ENCODE measurements at places on chromosomes 6 and 20. TPM values are rescaled to one million over a fixed set of nuclear protein-coding genes. Genes with fewer than 3 reads are reported as not detected.

GRCh38 chr6:37491830-37492208 lies 7.9 kb downstream of the CCDC167 start:
- no peak for DNase-seq

IPCEF1 gene
- polyA plus RNA-seq = 2.0 TPM

IBTK gene
- 34.3 TPM for polyA plus RNA-seq

DNA sequence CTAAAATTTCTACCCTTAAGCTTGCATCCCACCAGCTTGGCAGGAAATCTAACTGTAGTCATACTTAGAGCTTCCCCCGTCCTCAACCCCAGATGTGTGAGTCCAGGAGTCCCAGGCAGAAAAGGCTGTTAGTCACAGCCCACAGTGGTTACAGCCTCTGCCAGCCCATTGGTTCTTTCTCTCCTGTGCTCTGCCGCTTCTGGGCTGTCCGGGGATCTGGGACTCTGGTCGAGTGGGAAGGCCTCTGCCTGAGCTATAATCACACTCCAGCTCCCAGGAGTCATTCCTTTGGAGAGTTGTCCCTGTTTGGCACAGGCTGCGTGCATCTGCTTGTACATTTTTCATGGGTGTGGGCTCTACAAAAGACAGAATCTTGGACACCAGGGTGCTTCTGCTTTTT lies 45.6 kb upstream of the FYN start:
- DNase-seq = peak; percentile 83

XKR7 gene
- polyA plus RNA-seq = 0.07 TPM

DNA sequence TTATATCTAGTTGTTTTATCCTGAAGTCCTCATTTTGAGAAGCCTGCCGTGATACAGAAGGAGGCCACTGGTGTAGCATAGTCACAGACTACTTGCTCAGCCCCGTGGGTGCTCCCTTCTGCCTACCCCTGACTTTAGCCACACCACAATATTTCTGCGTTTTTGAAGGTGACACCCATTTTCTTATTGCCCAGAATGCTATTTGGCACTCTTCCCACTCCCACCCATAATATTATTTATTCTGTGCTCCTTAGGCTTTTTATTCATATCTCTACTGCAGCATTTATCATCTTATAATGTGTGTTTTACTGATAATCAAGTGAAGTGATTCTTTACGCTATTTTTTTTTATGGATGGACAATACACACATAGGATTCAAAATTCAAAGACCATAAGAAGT lies 107.3 kb downstream of the OR2B2 start:
- DNase-seq = no peak

DNA sequence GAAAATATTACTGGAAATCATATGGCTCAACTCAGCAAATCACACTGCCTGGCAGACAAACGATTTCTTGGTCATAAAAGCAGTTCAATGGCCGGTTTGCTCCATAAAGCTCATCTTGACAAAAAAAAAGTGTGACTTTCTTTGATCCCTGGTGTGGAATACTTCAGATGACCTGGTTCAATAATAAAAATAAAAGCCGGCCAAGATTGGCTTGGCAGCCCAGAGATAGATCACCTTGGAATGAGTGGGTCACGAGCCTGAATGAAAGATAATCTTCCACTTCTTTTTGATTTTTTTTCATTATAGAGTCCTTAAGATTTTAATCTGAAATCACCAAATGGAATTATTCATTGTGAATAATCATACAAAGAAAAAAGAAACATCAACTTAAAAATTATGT lies 445.3 kb upstream of the CITED2 start:
- DNase-seq = no peak

GRCh38 chr20:40511478-40511877 lies 177.6 kb downstream of the MAFB start:
- no peak for DNase-seq

UST gene
- 10.4 TPM for polyA plus RNA-seq

DNA sequence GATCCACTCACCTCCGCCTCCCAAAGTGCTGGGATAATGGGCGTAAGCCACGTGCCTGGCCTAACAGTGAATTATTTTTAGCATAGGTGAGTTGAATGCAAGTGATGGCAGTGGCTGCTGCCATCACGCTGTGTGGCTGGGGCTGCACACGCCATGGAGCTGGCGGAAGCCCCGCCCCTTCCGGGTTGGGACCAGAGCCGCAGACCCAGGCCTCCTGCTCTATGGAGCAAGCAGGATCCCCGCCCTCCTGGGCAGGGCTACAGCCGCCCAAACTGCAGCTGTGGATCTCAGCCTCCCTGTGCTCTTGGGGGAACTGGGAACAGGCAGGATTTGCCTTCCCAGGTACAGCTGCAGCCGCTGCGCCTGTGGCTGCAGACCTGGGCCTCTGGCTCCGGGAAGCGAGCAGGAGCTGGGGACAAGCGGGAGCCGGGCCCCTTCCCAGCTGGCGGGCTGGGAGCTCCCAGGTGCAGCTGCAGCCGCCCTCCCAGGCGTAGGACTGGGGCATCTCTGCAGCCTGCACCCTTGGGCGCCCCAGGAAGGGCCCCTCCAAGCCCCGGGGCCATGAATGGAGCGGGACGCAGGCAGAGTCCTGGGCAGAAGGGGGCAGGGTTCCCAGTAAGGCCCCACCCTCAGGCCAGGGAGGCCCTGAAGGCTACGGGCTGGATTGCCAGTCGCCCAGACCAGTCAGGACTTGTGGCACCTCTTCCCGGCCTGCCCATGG lies 30.9 kb upstream of the SLA2 start:
- no peak for DNase-seq

HTR1E gene
- not detected for polyA plus RNA-seq

DNA sequence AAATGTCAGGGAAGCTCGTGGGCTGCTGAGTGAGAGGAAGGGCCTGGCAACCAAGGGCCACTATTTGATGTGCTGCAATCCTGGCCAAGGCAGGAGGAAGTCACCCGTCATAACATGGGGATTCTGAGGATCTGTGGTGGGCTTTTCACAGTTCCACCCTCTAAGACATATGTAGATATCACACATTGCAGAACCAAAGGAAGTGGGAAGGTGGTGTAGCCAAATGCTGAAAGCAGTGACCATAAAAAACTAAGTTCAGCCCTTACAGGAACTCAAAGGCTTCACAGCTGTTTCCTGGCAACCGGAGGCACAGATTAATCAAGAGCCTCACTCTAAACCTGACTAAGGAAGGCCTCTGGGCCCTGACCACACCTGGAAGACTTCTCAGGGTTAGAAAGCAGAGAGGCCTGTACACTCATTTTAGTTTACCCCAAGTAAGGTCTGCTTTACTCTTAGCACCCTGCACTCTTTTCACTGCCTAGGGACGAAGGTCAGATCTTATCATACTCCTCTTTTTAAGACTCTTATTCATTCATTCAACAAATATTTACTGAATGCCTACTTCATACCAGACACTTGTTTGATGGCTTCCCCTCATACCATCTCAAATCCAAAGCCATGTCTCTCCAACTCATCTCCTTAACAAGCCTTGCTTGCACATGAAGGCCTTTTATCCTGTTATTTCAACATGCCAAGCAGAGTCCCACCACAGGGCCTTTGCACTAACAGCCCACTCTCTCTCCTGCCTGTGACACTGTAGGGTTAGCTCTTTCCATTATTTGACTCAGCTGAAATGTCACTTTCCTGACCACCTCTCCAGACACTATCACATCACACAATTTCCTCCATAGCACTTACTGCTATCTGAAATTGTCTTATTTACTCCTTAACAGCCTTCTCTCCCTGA lies 2.6 kb downstream of the UBE2V1 start:
- peak; percentile 22 for DNase-seq

DNA sequence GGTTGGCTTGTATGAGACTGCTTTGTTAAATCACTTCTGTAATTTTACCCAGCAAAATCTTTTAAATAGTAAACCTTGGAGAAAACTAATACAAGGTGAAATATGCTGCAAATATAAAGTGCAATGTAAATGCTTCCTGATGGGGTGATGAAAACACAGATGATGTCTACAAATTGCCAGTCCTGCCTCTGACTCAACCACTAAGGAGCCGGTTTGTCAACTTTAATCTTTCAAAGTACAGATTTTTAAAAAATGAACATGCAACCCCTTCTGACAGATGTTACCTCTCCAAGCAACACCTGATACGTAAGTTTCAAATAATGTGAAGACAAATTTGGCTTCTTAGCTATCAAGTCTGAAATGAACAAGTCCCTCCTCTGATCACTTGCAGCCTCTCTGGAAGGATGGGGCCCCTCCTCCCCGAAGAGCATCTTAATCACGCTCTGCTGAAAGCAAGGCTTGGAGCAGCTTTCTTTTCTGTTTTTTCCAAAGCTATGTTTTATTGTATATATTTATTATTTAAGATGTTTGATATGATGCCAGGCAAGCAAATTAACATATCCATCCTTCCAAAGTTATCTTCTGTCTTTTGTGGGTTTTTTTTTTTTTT lies 196.0 kb downstream of the MYLK4 start:
- no peak for DNase-seq

Measured in muscle of back (tissue), 13 donors.